ENCODE measurements at places on chromosomes 2 and 18.

DNA sequence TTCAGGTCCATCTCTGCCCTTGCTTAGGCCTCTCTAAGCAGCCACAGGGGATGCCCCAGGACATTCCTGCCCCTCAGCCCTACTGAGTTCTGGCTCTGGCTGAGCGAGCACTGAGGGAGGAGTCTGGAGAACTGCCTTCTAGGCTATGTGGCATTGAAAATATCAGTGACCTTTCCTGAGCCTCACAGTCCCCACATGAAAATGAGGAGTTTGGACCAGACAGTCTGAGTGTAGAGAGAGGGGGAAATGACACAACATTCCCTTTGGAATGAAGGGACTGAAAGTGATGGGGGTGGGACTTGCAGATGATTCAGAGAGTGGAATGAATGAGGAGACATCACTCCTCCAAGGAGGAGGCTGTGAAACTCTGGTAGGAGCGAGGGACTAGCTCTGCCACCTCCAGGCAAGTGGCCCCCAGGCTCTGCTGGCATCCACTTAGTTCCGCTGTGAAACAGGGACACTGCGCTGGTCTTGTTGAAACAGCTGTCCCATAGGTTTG is 8.0 kb downstream of the TNS1 start:
- DNase-seq, result no peak

DNA sequence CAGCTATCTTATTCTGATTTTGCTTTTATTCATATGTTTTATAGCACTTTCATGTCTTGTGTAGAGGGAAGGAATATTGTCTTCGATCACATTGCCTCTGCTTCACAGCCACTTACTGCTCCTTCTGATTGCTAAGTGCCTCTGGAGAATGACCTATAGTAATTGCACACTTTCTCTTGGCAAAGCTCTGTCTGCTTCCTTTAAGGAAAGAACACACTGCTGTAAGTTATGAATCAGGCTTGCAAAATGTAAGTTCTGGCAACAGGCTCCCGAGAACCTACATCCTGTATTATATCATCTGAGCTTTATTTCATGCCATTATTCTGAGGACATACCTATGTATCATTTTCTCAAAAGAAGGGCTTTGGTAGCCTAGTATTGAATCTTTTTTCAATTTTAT is 170.7 kb downstream of the ZNF804A start:
- no peak for DNase-seq

GRCh38 chr2:54030396-54030741 is 59.6 kb upstream of the PSME4 start:
- DNase-seq, result no peak

- no peak for DNase-seq
These were observed 92.8 kb downstream of the MARCHF4 start for GRCh38 chr2:216279459-216279858.

GRCh38 chr18:5417342-5417741 is 121.8 kb upstream of the ZBTB14 start:
- no peak for DNase-seq

DNA sequence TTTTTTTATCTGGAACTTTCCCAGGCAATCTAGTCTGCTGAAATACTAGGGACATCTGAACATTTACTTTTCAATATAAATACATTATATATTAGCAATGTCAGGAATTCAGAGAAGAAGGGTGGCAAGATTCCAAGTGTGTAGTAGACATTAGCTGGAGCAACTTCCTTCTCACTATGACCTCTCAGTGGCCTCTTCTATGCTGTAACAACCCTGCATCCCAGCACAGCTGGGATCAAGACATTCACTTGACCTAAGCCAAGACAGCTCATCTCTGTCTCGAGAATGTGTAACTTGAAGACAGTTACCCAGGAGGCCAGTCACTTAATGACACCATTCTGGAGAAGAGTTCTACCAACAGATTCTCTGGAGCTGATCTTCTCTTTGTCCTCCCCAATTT is 61.7 kb upstream of the RALBP1 start:
- DNase-seq, result no peak

- no peak for DNase-seq
These were observed 71.2 kb upstream of the SLC25A52 start for GRCh38 chr18:31831903-31832302.

- DNase-seq, result no peak
These were observed 122.7 kb downstream of the COL6A3 start for GRCh38 chr2:237291138-237291792.

GRCh38 chr2:163077241-163077640 is 238.7 kb upstream of the KCNH7 start:
- DNase-seq, result no peak

DNA sequence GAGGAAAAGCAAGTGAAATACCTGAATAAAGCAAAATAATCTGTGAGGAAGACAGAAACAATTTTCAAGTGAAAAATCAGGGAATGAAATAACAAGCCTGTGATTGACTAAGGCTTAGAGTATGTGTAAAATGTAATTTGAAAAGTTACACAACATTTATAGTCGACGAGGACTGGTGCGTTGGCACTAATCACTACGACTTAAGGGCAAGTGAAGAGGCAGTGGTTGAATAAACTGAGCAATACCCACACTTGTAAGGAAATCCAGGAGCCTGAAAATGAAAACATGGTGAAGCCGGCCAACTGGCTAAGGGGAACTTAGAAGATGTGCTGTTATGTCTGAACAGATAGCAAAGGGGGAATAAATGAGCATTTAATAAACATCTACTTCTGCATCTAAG is 13.4 kb downstream of the DOK1 start:
- DNase-seq, result no peak

DNA sequence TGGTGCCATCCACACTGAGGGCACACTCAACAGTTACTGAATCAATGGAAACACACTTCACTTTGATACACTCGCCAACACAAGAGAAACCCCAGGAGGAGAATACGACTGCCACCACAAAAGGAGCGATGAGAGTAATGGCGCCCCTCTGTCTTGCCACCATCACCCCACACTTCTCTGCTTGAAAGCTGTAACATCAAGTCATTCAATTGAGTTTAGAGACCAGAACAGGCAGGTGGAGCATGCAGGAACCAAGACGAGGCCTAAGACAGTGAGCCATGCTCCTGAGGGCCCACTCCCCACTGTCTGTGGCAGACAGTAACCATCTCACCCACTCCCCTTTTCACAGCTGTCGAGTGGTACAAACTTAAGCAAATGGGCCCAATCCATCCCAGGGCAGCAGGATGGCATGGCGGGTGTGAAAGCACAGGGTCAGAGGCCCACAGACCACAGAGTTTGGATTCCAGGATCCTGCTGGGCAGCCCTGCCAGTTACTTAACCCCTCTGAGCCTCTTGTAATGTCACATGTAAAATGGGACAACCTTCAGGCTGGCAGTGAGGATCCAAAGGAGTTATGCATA is 101.9 kb downstream of the TNS1 start:
- DNase-seq, result no peak

DNA sequence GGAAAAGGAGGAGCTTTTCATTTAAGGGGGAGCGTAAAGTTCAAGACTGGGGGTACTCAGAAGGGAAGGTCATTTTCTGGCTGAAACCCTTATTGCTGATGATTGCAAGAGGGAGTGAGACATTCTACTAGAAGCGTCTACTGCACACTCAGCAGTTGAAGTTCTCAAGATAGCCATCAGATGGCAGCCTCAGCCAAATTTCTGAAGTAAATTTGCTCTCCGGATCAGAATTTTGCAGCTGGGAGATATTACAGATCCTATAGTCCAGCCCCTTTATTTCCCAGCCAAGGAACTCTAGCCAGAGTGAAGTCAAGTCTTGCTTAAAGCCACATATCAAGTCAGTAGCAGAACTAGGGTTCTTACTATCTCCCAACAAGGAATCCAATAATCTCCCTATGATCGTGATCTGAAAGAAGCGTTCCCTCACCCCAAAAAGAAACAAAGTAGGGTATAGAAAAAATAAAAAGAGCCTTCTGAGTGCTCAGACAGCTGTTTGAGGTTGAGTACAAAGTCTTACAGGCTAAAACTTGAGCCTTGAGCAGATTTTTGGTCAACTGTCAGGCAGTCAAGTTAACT is 24.0 kb downstream of the RAX start:
- DNase-seq, result peak; percentile 55

All from activated CD8-positive, alpha-beta T cell treated with anti-CD3 and anti-CD28 coated beads, Interleukin-2, amount 10 ng/mL, durations not matched to agents 7 days and 5 days (primary cell).